Urothelium cell line (cell line): ENCODE measurements at places on chromosomes 7 and 10.

DNA sequence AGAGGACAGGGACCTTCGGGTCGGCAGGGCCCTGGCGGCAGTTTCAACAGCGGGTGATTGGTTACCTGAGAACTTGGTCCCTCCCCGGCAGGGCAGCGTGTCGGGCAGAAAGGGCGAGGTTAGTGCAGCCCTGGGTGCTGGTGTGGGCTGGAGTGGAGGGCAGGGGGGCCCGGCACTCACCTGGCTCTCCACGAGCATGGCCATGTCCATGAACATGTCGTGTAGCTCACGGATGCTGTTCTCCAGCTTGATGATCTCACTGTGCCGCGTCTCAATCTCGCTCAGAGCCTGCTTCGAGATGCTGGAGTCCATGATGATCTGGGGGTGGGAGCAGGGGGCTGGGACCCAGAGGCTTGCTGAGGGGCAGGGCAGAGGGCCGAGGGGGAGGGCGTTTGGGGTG is 16.8 kb downstream of the STX1A start:
- DNase-seq: no peak

- no peak for DNase-seq
Observed at GRCh38 chr7:105808703-105809590, 67.5 kb downstream of the ATXN7L1 start.

- no peak for DNase-seq
Observed at GRCh38 chr7:92485974-92486373, 8.2 kb upstream of the ERVW-1 start.

DNA sequence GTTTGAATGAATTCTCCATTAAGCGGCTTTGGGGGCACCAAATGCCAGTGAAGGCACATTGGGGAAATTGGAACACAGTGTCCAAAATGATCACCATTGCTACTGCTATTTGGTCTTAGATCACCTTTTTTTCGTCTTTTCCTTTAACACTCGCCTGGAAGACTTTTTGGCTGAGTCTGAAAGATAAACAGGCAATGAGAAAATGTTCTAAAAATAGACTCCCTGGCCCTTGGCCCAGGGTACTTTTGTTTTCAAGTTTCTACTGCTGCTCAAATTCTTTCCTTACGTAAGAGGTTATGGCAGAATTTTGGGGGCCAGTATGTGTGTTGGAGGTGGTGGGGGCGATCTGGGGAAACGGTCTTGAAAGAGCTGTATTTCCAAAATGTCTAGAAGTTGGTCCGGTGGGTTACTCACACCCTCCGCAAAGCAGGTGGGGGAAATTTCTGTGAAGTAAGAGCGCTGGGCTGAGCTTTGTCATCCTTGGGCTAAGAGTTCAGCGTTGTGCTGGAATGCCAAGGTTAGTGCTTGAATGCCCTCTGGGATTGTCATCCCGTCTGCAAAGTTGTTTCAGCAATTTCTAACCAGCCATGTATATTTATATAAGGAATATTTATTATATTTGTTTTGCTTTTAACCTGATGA is 1.3 kb upstream of the ITPRIP start:
- peak; percentile 38 for DNase-seq

DNA sequence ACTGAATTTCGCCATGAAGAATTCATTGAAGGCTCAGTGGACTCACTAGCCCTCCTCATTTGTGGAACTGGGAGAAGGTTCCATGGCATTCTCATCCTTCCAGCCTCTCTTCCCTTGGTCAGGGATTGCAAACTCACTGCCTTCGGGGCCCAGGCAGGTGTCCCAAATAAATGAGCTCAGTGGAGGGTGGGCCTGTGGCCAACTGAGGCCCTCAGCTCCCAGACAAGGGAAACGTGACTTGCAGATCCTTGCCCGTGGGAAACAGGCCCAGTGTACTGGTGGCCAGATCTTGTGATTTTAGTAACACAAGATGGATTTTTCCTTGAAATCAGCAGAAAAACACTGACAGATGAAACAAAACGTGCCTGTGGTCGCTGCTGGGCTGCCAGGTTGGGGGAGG is 168.7 kb upstream of the CTBP2 start:
- DNase-seq: no peak

GRCh38 chr7:67343572-67343971 is 346.9 kb downstream of the TYW1 start:
- DNase-seq: no peak

DNA sequence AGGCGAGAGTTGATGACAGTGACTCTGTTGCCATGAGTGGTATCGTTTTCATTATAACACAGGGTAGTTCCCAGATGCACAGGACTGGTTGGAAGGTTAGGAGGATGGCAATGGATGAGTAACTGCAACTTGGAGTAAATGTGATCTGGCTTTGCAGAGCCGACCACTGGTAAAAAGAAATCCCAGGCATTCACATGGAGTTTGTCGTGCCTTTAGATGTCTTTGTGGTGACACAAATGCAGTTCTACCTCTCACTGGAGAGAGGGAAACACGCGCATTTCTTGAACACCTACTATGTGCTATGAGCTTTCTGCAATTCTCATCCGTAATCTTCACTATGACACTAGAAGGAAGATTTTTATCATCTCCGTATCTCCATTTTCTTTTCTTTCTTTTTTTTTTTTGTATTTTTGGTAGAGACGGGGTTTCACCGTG is 1.7 kb upstream of the MNX1 start:
- DNase-seq: no peak

- no peak for DNase-seq
Observed at GRCh38 chr10:132668048-132668394, 117.9 kb downstream of the NKX6-2 start.

GRCh38 chr10:90161-90560 is 41.1 kb upstream of the TUBB8 start:
- DNase-seq: no peak

GRCh38 chr10:4355350-4355749 is 470.7 kb upstream of the AKR1E2 start:
- DNase-seq: no peak

GRCh38 chr10:12196531-12197211 is 683 bp downstream of the CDC123 start:
- no peak for DNase-seq
